ENCODE measurements at places on chromosomes 3 and 15. TPM values are rescaled to one million over a fixed set of nuclear protein-coding genes. Genes with fewer than 3 reads are reported as not detected.

GFM1 gene
- 55.3 TPM for total RNA-seq

DNA sequence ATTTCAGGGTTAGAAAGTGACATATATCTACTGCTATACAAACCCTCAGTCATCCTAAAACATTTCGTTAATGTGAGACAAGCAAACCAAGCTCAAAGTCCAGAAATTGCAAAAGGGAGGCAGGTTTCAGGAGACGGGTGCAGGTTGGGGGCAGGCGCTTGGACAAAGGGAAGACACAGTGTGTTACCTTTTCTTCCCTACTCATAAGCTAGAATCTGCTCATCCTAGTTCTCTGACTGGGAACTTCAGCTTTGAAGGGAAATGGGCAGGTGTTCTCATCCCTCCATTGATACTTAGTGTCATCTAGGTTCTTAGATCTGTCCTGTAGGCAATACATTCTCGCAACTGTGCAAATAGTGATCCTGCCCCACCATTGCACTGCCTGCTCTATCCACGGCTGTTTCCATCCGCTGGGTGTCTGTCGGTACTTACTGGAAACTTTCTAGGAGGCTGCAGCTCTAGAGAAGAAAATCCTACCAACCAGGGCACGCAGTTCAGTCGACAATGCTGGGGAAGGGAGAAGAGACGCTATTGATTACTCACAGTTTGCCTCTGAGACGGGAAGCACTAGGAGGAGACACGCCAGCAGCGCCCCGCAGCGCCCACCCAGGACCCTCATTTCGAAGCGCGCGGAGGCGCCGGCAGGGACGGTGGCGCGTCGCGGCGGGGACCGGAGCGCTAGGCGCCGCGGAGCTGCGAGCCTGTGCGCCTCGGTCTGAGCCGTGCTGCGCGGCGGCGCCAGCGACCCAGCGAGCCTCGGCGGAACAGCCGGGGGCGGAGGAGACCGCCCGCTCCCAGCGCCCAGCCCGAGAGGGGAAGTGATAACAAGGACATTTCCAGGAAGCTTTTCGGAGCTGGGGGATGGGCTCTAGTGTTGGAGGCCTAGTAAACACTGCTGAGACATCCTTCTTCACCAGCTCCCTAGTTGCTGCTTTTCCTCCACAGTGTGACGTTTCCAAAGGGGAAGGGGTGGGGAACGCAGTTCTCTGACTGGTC lies at the start of gene PROS1:
Gene PROS1 (minus strand): TSS at position 766 of the 996 bp plus-strand sequence. CDS start 147 bp downstream, at position 619.
- DNase-seq = peak; percentile 51

RAP2B gene
- 29.0 TPM for total RNA-seq

ATP6V1A gene
- total RNA-seq = 55.5 TPM

- DNase-seq = peak; percentile 15
These were observed 85.1 kb downstream of the STAG1 start for GRCh38 chr3:136667081-136667480.

PRSS50 gene
- not detected for total RNA-seq

GRCh38 chr3:106184540-106185457 lies 316.0 kb upstream of the CBLB start:
- no peak for DNase-seq

DNA sequence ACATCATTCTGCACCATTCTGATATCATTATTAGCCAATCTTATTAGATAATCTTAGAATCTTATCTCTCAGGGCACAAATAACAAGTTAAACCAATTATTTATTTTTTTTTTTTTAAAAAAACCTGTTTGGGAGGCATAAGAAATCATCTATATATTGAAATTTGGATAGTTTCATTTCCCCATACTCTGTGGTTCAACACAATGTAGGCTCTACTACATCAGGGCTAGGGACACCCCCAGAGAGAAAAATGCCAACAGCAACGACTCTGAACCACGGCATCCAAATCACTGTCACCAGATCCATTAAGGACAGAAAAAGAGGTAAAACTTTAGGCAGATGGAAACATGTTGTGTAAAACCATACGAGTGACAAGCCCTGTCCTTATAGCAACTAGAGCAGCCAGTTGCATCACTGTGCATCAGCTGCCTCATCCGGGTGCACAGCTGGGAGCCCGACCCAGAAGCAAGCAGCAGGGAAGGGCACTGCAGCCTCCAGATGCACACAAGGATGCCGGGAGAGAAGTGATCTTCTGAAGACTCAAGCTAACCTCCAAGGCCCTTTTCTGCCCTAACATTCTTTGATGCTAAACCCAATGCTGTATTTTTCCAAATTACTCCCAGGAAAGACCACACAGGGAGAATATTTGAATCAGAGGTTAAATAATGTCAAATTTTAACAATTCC lies 381.1 kb downstream of the CTNNB1 start:
- no peak for DNase-seq

DNA sequence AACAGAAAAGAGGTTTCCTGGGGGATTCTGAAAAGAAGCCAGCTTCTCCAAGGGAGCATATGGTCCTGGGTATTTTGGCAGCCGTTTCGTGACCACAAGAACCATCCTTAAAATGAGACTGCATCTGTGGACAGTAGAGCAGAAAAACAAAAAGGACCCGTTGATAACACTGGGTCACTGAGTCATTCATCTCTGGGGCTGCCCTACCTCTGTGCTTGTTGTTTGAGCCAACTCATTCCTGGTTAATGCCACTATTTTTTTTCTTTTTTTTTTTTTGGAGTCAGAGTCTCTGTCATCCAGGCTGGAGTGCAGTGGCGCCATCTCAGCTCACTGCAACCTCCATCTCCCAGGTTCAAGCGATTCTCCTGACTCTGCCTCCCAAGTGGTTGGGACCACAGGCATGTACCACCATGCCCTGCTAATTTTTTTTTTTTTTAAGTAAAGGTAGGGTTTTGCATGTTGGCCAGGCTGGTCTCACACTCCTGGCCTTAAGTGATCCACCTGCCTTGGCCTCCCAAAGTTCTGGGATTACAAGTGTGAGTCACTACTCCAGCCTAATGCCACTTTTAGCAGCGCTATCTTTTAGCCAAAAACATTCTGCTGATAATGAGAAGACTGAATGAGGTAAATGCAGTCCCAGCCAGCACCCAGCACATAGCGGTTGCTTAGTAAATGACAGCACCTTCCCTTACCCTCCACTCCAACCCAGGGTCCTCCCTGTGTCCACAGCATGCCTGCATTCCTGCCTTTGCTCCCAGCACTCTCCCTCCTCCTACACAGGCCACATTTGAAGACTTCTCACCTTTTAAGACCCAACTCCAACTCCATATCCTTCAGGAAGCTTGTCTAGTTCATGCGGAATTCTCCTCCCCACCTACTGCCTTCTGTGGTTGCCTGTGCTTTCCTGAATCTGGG lies 9.1 kb upstream of the ISL2 start:
- DNase-seq = peak; percentile 47

DNA sequence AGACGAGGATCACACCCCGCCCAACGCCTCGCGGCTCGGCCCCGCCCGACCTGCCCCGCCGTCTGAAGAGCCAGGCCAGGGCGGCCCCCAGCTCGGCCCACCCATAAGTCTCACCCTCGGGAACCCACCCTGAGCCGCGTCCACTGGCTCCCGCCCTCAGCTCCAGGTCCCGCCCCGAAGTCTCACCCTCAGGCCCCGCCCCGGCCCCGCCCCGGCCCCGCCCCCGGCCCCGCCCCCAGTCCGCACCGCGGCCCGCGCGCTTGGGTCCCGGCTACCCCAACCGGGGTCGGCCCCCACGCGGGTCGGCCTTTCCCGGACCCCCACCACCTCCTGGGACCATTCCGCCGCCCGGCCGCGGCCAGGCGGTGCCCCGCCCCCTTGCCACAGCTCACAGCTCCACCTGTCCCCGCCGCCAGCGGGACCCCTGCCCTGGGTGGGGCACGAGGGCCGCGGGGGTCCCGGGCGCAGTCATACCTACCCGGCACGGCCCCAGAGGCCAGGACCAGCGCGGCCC lies 489 bp downstream of the CSPG5 start:
- no peak for DNase-seq

- DNase-seq = peak; percentile 13
These were observed 43.5 kb upstream of the PTX3 start for GRCh38 chr3:157393113-157393512.

ACAN gene
- not detected for total RNA-seq

GOLGA8M gene
- total RNA-seq = 0.13 TPM

ARMC8 gene
- 29.5 TPM for total RNA-seq

GRCh38 chr15:71128939-71129562 lies 13.8 kb downstream of the THSD4 start:
- DNase-seq = peak; percentile 68

DAPK2 gene
- 0.53 TPM for total RNA-seq

- peak; percentile 29 for DNase-seq
These were observed 10.1 kb downstream of the ARL14 start for GRCh38 chr3:160686955-160687535.

GRCh38 chr15:76674883-76675282 lies 230.3 kb downstream of the SCAPER start:
- peak; percentile 29 for DNase-seq

- peak; percentile 80 for DNase-seq
These were observed 83.4 kb downstream of the ATP1B3 start for GRCh38 chr3:141959589-141960554.

PARP15 gene
- 0.13 TPM for total RNA-seq

SAMMSON gene
- total RNA-seq = not detected

DNA sequence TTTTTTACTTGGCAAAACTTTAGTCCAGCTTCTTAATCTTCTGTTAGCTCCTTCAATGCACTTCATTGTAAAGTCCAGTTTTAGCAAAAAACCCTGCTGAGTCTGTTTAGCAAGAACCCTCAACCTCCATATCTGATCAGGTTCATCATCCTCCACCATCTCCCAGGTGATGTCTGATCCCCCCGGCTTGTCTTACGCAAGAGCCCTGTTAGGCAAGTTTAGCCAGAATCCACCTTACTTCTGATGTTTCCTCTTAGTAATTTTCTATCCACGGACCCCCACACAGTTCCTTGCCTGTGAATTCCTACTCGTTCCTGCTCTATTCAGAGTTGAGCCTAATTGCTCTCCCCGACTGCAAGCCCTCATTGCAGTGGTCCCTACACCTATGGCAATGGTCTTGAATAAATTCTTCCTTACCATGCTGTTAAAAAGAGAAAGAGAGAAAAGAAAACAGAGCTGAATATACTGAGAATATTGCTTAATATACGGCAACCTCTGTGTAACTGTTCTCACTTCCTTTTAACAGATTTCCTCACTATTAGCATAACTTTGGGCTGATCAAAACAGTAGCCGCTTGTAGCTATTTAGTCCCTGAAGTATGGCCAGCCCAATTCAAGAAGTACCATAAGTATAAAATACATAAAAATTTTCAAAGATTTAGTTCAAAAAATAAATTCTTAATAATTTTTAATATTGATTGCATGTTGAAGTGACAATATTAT lies 78.7 kb upstream of the MME start:
- peak; percentile 8 for DNase-seq

- DNase-seq = no peak
These were observed 60.6 kb downstream of the FGD5 start for GRCh38 chr3:14879211-14879874.

- DNase-seq = peak; percentile 46
These were observed 1.8 kb downstream of the CCDC13 start for GRCh38 chr3:42771271-42771670.

- no peak for DNase-seq
These were observed 224.4 kb upstream of the TLE3 start for GRCh38 chr15:70322051-70322668.

IL17RE gene
- total RNA-seq = 2.6 TPM
